ENCODE measurements at places on chromosomes 4 and X.

- DNase-seq, result no peak
These were observed 10.8 kb upstream of the AFAP1 start for GRCh38 chr4:7950301-7951092.

GRCh38 chrX:103310555-103311398, at the start of gene BEX2:
Gene BEX2, minus strand, starts transcription at chrX:103310990. Its CDS starts 1,014 bp downstream, at chrX:103309976.
- DNase-seq, result peak; percentile 49

- no peak for DNase-seq
These were observed 3.7 kb upstream of the NR3C2 start for GRCh38 chr4:148445860-148446330.

- no peak for DNase-seq
These were observed 1109.0 kb upstream of the IGFBP7 start for GRCh38 chr4:58219179-58219578.

GRCh38 chrX:8504451-8504850, 39.8 kb downstream of the VCX3B start:
- DNase-seq, result no peak

- DNase-seq, result no peak
These were observed 58.6 kb upstream of the ALB start for GRCh38 chr4:73345399-73345975.

DNA sequence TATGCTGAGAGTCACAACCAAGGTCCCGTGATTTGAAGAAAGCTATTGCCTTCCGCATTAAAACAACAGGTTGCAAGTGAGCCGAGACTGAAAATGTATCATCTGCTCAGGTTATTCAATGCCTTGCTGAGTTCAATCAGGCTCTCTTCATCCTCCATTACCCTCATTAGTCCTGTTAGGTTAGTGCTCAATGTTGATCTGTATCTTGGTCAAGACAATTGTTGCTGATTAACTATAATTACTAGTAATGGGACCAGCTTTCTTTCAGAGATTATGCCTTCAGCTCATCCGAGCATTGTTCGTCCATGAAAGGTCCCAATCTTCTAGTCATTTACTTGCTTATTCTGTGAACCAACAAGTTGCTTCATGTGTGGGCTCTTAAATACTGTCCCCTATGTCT, 534.6 kb upstream of the FAM241A start:
- no peak for DNase-seq

DNA sequence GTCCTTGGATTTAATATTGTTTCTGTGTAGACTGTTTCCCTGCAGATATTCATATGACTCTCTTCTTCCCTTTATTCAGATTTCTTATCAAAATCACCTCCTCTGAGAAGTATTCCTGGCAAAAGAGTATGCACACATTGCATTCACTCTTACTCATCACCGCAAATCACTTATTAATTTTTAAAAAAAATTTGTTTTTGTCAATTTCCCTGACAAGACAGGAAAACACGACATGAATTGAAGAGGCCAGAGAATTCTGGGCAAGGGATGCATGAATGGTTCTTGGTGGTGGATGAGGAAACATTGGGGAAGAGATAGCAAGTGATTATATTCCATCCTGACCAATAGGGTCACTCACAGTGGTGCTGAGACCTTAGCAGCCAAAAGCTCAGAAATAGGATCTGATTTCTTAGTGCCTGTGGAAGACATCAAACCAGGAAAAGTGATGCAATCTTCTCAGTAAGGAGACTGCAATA, 522.5 kb upstream of the AGA start:
- no peak for DNase-seq

DNA sequence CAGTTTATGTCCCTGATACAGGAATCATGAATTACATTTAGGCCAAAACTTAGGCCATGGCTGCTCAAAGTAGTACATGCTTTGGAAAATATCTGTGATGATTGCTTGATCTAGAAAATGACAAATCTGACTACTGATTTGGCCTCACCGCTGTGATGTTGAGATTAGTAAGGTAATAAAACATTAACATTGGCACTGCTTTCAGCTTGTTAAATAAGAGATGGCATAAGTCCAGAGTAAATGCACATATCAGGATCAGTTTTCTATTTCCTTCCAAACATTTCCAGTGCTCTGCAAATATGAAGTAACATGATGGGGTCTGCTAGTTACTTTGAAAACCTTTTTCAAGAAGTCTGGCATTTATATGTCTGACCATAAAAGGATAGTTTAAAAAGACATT, 687.3 kb upstream of the ACTRT1 start:
- DNase-seq, result no peak

- no peak for DNase-seq
These were observed 179.0 kb downstream of the SCFD2 start for GRCh38 chr4:53186714-53187358.

GRCh38 chrX:76921176-76921575, 493.7 kb downstream of the MAGEE1 start:
- DNase-seq, result no peak

- DNase-seq, result no peak
These were observed at the start of gene FAM13A for GRCh38 chr4:89056953-89057398. Gene FAM13A, minus strand, starts transcription at chr4:89057185. Its CDS starts 221 bp downstream, at chr4:89056964.

GRCh38 chrX:21944136-21944615, 3.7 kb downstream of the SMS start:
- no peak for DNase-seq

GRCh38 chr4:70508801-70509200, 9.6 kb upstream of the AMTN start:
- no peak for DNase-seq

DNA sequence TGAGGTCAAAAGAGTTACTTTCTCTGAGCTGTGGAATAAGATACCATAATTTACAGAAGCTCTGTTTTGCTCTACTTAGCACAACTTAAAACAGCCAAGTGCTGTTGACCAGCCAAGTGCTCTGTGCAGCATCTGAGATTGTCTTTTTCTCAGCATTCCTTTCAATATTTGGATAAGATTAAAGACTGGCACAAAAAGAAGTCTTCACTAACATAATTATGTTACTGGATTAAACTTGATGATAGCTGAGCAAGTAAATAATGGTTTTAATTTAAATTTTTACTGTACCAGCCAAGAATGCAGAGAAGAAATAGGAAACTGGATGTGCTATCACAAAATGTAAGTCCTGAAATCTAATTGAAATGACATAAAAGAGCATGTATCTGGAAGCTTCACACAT, 60.4 kb downstream of the NPY2R start:
- DNase-seq, result no peak

- no peak for DNase-seq
These were observed 139.2 kb upstream of the RBPJ start for GRCh38 chr4:26181616-26182015.

- no peak for DNase-seq
These were observed 45.6 kb upstream of the CHRNA9 start for GRCh38 chr4:40289366-40290188.

DNA sequence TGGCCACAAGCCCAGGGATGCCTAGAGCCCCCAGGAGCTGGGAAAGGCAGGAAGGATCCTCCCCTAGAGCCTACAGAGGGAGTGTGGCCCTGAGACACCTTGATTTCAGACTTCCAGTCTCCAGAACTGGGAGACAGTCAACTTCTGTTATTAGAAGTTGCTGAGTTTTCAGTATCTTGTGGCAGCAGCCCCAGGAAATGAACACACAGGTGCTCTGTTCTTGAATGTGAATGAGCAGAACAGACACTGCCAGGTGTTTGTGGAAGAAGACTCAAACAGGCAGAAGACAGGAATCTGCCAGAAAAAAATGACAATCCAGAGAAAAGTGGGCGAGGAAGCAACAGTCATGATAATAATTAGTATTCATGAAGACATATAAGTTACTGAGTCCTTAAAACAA, 64.5 kb upstream of the STS start:
- DNase-seq, result no peak

DNA sequence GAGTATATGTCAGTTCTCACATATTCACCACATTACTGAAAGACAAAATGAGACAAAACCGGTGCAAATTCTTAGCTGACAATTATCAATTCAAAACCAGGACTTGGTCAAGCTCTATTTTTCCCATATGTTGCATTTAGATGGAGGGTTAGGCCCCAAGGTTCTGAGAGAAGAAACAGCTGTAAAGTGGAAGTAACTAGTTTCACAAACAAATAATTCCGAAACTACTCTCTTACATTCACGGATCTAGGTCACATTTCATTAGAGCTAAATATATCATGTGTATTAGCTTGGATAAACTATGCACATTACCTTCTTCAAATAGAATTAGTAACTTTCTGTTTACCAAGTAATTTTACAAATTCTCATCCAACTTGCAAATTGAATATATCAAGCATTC, 3.7 kb upstream of the GABRA2 start:
- no peak for DNase-seq

DNA sequence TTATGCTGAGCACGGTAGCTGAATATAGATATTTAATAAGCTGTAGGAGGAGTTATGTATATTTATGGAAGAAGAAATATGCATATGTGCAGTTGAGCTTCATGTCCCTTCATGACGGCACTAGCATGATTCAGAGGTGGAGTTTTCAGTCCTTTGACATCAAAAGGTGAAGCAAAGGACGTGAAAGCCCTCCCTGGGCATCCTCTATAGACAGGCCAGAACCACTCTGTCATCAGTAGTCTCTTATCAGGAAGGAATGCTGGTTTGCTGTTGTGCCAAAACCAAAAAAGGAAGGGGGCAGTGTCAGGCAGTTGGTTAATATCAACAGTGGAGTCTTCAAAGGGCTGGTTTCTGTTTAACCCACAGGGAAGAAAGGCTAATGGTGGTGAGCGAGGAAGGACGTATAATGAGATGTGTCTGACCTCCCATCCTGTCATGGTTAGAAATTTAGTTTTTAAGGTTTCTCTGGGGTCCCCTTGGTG, 23.5 kb upstream of the IL2 start:
- DNase-seq, result no peak

- DNase-seq, result no peak
These were observed 8.5 kb downstream of the PCDH10 start for GRCh38 chr4:133157460-133158160.

DNA sequence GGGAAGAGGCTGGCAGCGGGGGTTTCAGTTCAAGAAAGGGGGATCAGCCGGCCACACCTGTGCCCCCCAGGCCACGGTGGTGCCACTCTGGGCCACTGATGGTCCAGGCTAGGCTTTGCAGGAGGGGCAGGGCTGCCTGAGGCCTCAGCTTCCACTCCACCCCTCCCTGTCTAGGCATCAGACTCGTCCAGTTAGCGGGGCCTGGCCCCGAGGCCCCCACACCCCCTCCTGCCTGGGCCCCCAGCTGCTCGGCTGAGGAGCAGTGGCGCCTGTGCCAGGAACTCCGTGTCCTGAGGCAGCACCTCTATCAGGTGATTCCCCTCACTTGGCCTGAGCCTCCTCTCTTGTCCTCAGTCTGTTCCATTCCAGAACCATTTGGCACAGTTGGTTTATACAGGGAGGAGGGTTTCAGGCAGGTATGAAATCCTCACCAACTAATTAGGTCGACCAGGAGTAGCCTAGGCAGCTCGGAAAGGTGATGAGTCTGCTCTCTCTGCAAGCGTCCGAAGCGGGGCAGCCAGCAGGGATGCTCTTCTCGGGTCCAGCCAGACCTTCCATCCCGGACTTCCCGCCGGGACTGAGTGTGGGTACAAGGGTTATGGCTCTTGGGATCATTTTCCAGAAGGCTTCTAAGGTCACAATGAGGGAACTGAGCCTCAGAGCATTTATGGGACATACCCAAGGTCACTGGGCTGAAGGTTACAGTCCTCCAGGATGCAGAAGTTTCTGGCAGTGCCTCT, 2.1 kb downstream of the NSG1 start:
- DNase-seq, result no peak

DNA sequence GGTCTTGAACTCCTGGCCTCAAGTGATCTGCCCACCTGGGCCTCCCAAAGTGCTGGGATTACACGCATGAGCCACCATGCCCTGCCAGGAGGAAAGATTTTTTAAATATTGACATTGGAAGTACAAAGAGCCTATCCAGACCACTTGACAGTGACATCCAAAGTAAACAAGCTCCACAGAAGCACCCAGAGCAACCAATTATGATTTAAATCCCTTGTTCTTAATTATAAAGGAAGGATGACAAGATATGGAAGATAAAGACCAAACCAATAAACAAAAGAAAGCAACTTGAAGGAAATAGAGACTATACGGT, 27.7 kb upstream of the RPL34 start:
- DNase-seq, result no peak

- no peak for DNase-seq
These were observed 48.2 kb downstream of the PPEF1 start for GRCh38 chrX:18755651-18756050.

- DNase-seq, result no peak
These were observed 1993.8 kb downstream of the ARAP2 start for GRCh38 chr4:34250562-34250961.

GRCh38 chr4:77917601-77918000, 55.0 kb downstream of the MRPL1 start:
- no peak for DNase-seq

DNA sequence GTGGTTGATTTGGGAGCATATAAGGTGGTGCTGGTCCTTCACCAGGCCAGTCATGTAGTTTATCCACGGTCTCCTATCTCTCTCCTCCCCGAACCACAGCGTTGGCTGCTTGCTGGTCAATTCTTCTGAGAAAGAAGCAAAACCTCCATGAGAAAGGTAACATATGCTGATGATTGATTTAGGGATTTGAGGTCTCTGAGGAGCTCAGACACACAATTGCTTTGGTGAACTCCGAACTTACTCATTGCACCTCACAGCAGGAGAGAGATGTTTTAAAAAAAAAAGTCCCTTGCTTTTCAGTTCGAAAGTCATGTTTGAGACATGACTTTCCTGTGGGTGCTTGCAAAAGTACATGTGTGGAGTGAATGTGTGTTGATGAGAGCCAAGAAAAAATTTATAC, 100.2 kb downstream of the TSPAN7 start:
- no peak for DNase-seq

GRCh38 chr4:183337833-183338232, 15.6 kb upstream of the CLDN24 start:
- DNase-seq, result no peak

DNA sequence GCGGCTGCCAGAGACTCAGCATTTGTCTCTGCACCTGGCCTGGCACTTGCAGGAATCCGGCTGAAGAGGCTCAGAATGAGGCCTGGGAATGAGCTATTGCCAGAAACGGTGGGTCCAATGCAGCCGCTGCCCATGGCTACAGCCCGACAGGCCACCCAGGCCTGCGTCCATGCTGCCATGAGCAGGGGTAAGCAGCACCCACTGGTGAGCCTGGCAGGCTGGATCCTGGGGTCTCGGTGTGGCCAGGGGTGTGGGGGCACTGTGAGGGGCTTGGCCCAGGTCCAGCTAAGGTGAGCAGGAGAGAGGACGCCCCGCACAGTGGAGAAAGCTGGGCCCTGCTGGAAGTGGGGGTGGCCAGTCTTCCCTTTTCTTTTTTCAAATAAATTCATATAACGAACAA, 60.3 kb upstream of the MXD4 start:
- no peak for DNase-seq

- DNase-seq, result no peak
These were observed 5.4 kb upstream of the SORBS2 start for GRCh38 chr4:185817403-185817818.

GRCh38 chr4:3471098-3471760, 8.1 kb downstream of the DOK7 start:
- no peak for DNase-seq

All from stimulated activated CD8-positive, alpha-beta memory T cell treated with anti-CD3 and anti-CD28 coated beads, Interleukin-4, amount 100 ng/mL, for 1 hour (primary cell).